ENCODE measurements at places on chromosomes 5 and 9.

DNA sequence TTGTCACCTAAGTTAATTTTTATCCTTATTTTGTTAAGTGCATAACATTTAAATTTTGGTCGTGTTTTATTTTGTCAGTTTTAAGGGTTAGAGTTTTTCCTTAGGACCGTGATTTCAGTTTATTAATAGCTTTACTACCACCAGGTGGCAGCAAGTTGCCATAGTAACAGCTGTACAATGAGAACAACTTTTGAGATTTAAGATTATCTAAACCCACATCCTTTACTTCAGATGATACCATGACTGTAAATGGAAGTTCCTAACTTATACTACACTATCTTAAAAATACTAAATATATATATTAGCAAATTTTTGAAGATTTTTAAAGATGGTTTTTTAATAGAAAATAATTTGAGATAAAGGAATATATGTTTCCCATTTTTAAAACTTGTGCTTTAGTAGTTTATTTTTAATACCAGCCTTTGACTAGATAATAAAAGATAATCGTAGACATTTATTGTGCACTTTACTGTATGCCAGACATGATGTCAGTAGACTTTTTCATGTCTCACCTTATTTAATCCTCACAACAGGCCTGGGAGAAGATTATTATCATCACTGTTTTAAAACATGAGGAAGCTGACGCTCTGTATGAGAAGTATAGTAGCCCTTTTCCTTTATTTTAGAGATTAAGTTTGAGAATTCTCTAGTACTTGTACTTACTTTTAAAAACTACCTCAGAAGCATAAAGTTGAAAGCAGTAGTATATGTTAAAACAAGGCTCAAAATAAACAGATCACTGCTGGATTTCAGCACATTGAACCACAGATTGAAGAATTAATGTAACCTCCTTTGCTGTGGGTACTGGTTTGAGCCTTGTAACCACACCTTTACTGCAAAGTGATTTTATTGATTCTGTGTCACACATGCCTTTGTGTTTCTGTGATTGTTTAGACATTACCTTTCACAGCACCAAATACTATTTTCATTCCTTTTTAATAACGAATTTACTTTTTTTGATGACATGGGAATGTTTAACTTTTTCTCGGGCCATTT is 27.5 kb downstream of the SREK1 start:
- peak; percentile 84 for DNase-seq

GRCh38 chr5:177312649-177313181 is 1.0 kb upstream of the MXD3 start:
- DNase-seq, result no peak

DNA sequence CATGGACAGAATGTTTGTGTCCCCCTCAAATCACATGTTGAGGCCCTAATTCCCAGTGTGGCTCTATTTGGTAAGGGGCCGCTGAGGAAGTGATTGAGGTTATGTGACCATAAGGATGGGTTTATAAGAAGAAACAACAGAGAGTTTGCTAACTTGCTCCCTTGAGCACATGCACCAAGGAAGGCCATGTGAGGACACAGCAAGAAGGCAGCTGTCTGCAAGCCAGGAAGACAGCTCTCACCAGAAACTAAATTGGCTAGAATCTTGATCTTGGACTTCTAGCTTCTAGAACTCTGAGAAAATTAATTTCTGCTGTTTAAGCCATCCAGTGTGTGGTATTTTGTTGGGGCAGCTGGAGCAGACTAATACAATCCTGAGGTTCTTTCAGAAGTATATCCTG is 35.2 kb upstream of the CDC42SE2 start:
- DNase-seq, result no peak

- no peak for DNase-seq
Observed at GRCh38 chr9:94864196-94864595, 137.7 kb downstream of the AOPEP start.

DNA sequence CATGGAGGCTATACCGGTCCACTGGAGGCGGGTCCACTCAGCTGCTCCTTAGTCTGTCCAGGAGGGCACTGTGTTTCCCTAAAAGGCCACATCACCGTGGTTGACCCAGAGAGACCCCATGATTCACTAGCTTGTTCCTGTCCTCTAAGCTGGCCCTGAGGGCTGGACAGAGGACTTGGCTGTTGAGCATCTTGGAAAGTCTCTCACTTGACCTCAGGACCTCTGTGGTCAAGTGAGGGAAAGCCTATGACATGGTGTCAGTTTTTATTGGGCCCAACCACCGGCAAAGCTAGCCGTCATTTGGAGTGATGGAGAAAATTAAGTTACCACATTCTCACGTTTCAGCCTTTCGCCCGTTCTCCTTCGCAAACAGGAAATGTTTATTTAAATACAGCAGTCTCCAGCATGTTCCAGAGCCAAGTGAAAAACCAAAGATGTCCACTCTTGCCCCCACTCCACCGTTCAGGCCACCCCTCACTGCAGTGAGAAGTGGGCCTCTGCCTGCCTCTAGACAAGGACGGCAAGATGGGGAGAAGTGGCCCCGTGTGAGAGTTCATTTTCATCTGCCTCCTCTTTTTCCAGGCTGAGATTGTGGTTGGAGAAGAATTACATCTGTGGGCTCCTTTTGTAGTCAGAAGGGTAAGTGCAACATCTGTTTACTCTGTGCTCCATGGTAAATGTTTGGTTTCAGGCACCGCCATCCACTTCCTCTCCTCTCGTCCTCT is 4.4 kb downstream of the SLIT3 start:
- DNase-seq, result no peak

DNA sequence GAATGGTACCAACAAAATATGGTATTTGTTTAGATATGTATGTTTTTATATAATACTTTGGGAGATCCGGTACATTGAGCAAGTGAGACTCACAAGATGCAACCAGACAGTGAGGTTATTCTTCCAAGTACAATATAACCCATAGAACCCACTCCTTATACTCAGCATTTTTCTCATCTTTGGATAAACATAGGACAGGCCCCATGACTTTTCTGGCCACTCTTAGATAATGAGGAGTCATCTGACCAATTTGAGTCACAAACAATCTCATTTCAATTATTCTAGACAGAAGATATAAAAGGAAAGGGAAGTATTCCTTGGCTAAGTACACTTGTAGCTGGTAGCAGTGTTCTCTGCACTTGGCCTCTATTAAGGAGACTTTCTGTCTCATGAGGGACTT is 150.2 kb downstream of the SGCD start:
- DNase-seq, result no peak

GRCh38 chr9:113483676-113484257 is 20.2 kb downstream of the RGS3 start:
- no peak for DNase-seq

- DNase-seq, result no peak
Observed at GRCh38 chr5:66963559-66963971, 233.0 kb downstream of the CD180 start.

- DNase-seq, result no peak
Observed at GRCh38 chr9:31236344-31236743, 1148.1 kb upstream of the ACO1 start.
